ENCODE measurements at places on chromosomes 1 and 21. TPM values are rescaled to one million over a fixed set of nuclear protein-coding genes. Genes with fewer than 3 reads are reported as not detected.

GRCh38 chr1:157155658-157156057 lies 17.5 kb upstream of the ETV3 start:
- peak overlapping the region; percentile 53 for H3K4me3 ChIP-seq
- no peak for DNase-seq
- H3K27ac ChIP-seq: peak overlapping the region; percentile 87

GRCh38 chr1:41448821-41449220 lies 35.7 kb downstream of the EDN2 start:
- H3K27ac ChIP-seq: peak overlapping the region; percentile 80
- no peaks in the 10 kb centered on the region for H3K27me3 ChIP-seq
- H3K4me3 ChIP-seq: no peak overlapping the region
- peaks cover 43% of the 10 kb centered on the region for H3K4me1 ChIP-seq

GRCh38 chr1:10962483-10962882 lies 50.0 kb upstream of the TARDBP start:
- no peak for DNase-seq
- no peak overlapping the region for H3K27ac ChIP-seq
- H3K36me3 ChIP-seq: no peaks in the 10 kb centered on the region
- peaks cover 33% of the 10 kb centered on the region for H3K27me3 ChIP-seq
- H3K4me1 ChIP-seq: peaks cover 6% of the 10 kb centered on the region

Gene DNM3
- total RNA-seq: 4.7 TPM

Gene YOD1
- 9.6 TPM for total RNA-seq

All from mesothelial cell of epicardium (in vitro differentiated cells).